ENCODE measurements at places on chromosomes 6 and 20.

DNA sequence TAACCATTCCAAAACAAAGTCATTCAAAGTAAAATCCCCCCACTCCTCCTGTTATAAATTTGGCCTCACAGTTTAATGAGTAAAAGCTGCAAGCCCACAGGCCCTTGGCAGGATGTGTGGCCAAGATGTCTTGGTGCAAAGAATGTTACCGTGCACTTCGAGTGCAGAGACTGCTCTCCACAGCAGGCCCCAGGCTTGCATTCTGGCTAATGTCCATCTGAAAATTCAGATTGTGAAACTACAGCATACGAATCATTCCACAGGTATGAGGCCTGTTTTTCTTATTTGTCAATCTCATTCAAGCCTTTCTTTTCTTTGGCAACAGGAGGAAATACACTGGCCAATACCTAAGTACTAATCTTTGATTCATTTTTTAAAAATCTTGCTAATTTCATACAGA, 7.1 kb downstream of the RPS6KA2 start:
- DNase-seq, result no peak

DNA sequence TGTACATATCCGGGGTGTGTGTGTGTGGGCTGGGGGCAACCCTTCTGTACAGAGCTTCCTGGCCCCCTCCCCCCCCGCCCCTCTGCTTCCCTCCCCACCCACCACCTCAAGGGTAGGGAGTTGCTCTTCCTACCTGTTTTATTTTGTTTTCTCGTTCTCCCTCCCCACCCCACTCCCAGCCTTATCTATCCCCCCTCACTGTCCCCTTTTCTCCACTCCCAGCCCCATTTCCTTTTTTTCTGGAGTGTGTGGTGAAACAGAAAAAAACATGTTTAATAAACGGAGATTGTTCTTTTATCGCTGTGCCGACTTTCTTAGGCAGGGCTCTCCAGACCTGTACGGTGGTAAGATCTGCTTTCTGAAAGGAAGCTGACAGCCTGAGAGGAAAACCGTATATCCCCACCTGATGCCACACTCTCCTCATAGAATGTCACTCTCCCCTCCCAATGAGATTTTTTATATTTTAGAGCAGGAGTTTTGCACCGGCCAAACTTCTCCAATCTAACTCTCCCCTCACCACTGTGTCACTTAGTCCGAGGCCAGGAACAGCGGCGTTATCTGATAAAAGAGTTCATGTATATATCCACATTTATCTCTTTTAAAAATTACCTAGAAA, 875 bp upstream of the ZBTB9 start:
- DNase-seq, result no peak

GRCh38 chr20:35085477-35086225, 7.0 kb downstream of the TRPC4AP start:
- DNase-seq, result no peak

DNA sequence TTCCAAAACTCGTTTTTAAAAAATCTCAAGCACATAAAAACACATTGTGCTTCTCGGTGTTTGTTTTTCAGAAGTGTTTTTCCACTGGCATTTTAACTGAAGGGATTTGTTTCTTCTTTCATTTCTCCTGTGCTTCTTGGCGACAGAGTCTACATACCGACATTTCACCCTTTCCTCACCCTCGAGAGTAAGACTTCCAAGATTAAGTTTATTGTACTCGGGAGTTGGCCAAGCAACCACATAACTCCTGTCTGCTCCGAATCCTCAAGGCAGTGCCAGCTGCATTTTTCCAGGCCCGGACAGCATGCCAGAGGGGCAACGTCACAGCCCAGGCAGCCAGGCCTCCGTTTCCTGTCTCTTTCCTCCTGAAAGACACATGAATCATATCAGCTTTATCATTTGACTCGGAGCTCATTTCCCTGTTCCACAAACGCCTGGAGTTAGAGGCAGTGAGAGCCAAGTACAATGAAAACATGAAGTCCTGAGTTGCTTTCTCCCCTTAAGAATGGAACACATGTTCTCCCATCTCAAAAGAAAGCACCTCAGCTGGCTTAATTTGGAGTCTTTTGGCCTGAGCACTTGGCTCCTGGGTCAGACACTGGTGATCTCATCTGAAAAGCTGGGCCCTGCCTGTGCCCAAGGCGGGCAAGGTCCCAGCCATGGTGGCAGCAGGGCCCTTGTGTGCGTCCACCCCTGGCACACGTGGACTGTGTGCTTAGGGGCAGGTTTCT, 23.2 kb upstream of the FAM50B start:
- no peak for DNase-seq

DNA sequence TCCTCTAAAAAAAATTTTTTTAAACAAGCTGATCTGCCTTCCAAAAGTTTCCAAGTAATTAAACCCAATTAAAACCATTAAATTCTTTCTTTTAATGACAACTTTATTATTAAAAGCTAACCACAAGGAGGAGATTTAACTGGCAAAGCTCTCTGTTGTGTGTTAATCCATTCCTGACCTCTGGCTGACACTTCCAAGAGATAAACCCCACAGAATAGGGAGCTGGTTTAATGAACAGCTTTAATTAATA, 230.8 kb downstream of the EYA2 start:
- no peak for DNase-seq

GRCh38 chr6:83962582-83962981, 71.0 kb upstream of the MRAP2 start:
- no peak for DNase-seq

- no peak for DNase-seq
These were observed 90.6 kb upstream of the ADGRF1 start for GRCh38 chr6:47132724-47133123.

DNA sequence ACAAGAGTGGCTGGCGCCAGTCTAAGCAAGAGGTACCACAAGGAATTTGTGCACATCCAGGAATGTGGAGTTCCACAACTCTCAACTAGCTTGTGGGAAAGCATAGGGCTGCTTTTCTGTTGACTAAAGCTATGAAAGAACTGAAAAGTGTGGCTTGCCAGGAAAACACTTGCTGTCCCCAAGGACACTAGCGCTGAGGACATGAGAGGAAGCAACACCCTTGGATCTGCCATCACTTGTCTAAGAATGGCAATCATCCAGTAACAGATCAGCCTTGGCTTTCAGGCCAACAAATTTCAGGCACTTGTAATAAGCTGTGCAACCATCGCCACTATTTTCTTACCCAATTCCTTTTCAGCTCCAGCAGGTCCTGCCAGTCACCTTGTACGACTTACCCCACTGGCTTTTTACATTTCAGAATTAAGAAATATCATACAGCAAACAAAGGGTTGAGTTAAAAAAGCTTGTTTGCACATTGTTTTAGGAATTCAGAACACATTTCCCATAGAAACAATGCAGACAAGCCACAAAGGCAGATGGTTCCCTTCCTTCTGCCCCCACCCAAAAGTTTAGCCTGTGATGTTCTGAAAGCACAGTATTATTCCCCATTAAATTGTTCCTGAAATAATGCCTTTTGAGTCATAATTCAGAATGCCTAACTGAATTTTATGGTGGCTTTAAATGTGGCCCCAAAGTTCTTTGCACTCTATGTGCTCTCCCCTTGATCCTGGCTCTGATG, 57.9 kb upstream of the SSTR4 start:
- DNase-seq, result no peak

- DNase-seq, result no peak
These were observed 295.5 kb upstream of the ADGRB3 start for GRCh38 chr6:68339488-68340131.

DNA sequence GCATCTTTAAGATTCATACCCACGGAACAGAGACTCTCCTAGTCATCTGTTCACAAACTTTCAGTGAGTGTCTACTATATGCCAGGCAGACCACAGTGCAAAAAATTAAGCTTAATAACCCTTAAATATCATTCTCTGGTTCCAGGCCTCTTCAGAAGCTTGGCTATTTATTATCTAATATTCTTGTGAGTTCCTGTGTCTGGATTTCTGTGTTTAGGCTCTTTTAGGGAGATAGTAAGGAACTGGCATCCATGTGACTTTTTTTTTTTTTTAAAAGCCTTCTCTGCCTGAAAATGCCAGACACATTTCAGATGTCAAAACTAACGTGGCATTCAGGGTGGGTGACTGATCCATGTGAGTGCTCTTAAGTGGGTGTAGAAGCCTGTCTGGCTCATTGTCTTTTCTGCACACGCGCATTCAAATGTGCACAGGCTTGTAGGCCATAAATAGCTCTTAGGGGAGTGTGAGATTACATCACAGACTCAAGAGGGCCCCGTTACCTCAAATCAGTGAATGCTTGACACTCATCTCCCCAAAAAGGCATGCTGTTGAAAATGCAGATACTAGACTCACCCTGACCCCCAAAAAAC, 141.9 kb downstream of the GMPR start:
- DNase-seq, result no peak

DNA sequence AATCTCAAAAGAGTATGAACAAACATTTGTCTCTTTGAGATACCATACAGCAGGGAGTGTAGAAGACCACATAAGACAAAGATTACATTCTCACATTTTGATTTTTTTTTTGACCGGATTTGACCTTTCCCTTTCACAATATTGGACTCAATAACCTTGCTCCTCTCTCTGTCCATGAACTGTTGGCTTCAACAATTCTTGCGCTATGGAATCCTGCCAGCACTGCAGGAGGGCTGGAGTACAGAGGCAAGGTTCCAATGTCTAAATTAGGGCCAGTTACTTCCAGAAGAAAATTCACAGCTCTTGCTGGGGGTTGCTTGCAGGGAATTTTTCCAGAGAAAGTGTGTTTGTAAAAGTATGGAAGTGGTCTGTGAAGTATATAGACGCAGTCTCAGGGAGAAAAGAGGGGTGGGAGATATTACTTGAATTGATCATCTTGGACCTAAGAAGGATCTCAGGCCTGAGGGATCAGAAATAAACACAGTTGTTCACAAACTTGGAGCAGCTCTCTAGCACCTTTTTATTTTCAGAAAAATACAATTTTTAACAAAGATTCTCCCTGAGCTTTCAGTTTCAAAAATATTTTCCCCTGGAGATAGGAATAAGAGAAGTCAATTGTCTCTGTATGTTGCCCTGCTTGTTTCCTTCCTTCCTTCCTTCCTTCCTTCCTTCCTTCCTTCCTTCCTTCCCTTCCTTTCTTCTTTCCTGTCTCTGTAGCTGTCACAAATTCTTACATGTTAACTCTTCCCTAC, 765.9 kb downstream of the BCKDHB start:
- DNase-seq, result no peak

GRCh38 chr6:36130667-36131510, 576 bp downstream of the MAPK13 start:
- DNase-seq, result peak; percentile 60

- DNase-seq, result no peak
These were observed 40.1 kb upstream of the PTCHD4 start for GRCh38 chr6:48151142-48151541.

- no peak for DNase-seq
These were observed 2.7 kb downstream of the KCNS1 start for GRCh38 chr20:45098103-45098773.

DNA sequence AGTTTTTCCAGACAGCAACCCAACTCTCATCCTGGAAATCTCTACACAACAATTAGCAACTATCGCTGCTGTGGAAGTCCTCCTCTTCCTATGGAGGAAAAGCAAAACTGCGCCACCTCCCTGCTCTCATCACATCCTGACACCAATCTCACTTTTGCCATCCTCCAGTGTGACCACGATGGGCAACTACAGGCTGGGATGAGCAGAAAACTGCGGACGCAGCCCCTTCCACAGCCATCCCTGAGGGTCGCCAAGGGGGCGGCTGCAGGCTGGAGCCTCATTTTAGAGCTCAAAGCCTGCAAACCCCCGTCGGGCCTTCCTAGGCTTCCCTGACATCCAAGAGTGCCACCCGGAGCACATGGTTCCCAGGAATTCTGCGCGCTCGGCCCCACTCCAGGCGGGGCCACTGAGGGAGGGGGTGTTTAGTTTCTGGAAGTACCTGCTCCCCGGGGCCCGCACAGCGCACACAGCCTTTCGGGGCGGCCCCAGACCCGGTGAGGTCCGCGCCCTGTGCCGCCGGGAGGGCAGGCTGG, 1.2 kb downstream of the TCFL5 start:
- no peak for DNase-seq

DNA sequence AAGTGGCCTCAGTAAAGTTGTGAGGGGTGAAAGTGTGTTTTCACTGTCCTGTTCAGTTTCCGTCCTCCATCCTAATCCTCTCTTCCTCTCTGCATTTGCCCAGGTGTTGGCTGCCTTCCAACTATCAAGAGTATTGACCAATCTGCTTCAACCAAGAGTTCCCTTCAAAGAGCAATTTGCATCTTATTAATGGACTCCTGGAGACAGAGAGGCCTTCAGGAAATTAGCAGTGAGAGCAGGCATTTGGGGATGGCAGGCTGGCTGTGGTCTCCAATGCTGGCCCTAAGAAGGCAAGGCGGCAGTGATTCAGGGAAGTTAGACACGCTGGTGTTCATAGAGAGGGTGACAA, 77.2 kb downstream of the GPR6 start:
- no peak for DNase-seq

DNA sequence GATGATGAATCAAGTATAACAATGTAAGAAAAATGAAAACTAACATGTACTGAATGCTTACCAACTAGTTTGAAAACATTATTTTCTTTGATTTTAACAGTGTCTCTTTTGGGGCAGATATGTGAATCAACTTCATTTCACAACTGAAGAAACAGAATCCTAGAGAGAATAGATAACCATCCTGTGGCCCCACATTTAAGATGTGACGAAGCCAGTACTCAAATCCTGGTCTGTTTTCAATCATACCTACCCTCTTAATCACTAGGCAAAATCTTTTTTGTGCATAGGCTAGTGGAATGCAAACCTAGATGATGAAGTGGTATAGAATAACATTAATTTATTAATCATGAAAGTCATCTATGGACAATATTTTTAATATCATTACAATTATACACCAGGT, 371.6 kb upstream of the EPHA7 start:
- no peak for DNase-seq

GRCh38 chr20:36472637-36473090, 68.7 kb upstream of the MYL9 start:
- DNase-seq, result no peak

DNA sequence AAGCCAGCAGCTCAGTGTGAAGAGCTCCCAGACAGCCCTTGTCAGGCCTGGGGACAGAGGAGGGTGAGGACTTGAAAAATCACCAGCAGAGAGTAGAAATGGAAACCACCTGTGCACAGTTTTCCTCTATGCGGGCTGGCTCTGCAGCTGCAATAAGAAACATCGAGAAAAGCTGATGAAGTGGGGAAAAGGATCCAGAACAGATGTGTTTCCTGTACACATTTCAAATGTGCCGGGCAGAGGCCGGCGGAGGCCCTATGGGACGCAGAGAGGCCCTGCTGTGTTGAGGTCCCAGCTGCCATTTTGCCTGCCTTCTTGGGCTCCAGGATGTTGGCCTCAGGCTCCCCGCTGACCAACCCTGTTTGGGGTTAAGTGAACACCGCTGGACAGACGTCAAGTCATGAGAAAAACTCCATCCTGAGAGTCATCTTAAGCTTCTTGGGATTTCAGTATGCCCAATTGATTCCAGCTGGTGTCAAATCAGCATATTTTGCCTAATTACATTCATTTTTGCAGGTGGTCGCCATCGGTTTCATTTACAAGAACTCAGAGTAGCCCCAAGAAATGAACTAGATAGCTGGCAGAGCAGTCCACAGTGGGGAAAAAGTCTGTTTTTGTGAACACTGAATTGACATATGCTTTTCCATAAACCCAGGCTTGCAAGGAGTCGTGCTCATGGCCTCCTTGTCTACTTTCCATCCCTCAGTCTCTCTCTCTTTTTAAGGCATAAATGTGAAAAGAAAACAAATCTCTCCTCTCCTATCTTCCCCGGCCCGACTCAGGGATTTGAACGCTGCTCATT, 150.4 kb upstream of the PHACTR3 start:
- no peak for DNase-seq

Measured in stimulated activated CD4-positive, alpha-beta T cell treated with anti-CD3 and anti-CD28 coated beads, Interleukin-15, amount 100 ng/mL, for 1 hour (primary cell).